ENCODE measurements at places on chromosomes 13 and 19. TPM values are rescaled to one million over a fixed set of nuclear protein-coding genes. Genes with fewer than 3 reads are reported as not detected.

GRCh38 chr19:44640518-44640917, 3.2 kb upstream of the PVR start:
- DNase-seq: no peak

Gene TLE2
- 20.6 TPM for total RNA-seq

GRCh38 chr13:19672990-19673389, 39.5 kb downstream of the MPHOSPH8 start:
- DNase-seq: no peak

Gene ATP8A2
- total RNA-seq: 0.11 TPM

DNA sequence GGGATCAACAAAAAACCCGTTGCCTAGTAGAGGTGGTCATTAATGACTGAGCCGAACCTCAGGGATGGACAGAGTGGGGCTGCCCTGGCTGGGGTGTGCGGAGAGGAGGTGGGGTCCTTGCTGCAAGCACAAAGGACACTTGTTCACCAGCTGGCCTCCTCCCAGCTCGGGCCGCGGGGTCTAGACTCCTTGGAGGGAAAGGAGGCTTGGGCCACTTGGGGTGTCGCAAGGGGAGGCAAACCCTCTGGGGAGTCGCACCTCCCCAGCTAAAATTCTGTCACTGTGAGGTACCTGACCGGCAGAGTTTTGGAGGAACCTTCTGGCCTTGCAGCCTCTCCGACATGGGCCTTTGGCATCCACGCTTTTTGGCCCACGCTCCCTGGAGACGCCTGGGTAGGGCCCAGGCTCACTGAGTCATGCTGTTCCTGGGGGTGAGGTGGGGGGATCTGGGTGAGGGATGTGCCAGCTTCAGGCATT, 8.2 kb downstream of the KLHL26 start:
- no peak for DNase-seq

- DNase-seq: no peak
Measured at GRCh38 chr19:35336166-35336955, 7.4 kb downstream of the CD22 start.

All from pulmonary artery endothelial cell (primary cell).